Ovary (tissue), 10 donors: ENCODE measurements at places on chromosomes 7 and 10.

- no peak for DNase-seq
These were observed 15.1 kb upstream of the ATE1 start for GRCh38 chr10:121942749-121943416.

GRCh38 chr7:132123773-132124172, 452.5 kb downstream of the PLXNA4 start:
- no peak for DNase-seq

DNA sequence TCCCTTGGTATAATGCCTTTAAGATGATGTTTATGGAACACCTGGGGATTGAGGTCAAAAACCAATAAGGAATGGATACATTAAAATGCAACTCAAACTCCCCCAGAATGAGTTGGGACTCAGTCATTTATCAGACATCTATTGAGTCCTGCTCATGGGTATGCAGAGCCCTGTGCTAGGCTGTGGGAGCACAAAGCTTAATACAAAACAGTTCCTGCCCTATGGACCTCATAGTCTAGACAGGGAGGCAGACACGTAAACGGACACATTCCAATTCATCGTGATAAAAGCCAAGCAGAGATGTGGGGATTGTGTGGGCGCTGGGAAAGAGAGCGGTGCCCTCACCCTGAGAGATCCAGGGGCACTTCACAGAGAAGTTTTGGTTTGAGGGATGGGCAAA, 181.7 kb downstream of the PTEN start:
- no peak for DNase-seq

DNA sequence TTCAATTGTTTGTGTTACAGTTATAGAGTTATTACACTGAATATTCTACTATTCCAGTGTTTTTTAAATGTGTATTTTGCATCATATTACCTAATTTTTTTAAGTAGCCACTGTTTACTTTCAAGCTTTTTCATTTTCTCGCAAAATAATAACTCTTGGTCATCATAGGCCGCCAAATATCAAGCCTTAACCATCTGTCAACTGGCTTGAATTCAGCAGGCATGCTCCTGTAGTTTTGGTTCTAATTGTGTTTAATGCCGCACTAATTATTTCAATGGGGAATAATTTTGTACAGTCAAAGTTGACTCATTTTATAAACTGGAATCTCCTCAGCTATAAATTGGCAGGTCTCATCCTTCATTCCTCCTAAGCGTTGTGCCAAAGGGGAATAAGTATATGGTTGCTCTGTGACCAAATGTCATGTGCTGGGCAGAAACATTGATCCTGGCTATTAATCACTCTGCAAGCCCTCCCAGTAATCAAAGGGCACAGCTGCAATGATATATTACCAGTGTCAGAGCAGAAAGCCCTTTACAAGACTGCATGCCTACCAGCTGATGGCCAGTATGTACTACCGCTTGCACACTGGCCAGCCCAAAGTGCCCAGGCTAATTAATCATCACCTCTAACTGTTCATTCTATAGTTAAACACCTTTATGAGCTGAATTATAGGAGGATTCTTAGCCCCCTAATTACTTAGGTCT, 74.8 kb downstream of the SKAP2 start:
- DNase-seq: no peak

DNA sequence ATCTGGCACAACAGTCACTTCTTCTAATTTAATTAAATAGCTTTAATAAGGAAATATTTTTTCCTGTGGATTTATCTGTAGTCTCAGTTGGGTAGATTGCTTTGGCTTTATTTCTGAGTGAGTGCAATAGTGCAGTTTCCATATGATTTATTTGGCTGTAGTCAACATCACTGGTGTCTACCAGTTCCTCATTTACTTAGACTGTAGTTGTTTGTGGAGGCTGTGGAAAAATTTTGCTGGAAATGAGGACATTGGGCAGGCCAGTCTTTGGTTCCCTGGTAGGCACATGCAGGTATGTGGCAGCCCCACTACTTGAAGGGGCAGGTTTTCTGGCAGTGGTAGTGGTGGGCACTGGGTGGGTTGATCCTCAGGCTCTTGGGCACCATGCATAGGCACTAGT, 15.5 kb downstream of the TAS2R40 start:
- DNase-seq: no peak

DNA sequence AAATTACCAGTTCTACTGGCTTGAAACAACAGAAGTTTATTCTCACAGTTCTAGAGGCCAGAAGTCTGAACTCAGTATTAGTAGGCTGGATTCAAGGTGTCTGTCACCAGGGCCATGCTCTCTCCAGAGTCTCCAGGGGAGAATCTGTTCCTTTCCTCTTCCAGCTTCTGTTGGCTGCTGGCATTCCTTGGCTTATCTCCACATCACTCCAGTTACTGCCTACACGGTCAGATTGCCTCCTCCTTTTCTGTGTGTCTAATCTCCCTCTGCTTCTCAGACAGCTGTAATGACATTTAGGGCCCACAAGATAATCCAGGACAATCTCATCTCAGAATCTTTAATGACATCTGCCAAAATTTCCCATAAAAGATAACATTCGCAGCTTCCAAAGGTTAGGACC, 36.6 kb downstream of the MAPK8 start:
- DNase-seq: no peak

DNA sequence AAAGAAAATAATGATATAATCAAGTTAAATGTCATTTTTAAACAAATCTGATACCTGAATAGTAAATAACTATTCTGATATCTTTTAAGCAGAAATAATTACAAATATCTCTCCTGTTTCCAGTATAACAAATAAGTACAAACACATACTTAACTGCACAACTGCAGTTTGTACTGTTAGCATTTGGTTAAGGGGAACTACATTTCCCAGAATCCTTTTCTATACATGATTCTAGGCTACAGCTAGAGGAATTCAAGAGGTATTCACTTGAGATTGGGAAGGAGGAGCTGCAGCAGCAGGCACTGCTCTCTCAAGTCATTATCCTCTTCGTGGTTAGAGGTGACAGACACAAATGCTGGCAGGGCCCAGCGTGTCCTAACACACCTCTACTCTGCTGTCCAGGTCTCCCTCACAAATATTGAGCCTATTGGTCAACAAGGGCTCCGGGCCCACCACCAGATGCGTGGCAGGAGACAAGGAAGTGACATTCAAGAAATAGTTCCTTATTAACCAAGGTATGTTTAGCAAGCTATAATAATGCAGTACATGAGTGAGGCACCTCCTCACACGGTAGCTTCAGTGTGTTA, 255.1 kb upstream of the MKLN1 start:
- DNase-seq: no peak

DNA sequence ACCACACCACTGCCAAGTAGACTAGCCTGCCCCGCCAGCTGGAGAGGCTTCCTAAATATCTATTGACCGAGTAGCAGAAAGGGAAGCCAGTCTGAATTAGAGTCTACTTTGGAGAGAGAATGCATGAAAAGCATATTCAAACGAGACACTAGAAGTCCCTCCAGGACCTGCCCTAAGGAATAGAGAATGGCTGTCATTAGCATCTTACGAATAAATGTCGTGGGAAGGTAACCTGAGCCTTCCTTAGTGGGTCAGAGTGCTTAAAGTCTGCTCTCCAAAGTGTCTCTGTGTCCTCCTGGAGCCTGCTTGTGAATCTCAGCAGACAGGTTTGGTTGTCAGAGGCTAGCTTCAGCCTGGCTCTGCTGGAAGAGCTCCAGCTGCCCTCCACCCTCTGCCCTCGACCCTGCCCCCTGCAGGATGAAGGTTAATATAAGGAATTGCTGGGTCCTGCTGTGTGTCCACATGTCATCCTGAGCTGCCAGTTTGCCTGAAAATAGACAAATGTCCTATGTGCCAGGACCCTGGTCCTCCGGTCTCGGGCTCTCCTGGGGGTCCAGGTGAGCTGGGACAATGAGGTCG, 33.4 kb downstream of the FAM241B start:
- no peak for DNase-seq

- DNase-seq: no peak
These were observed 84.0 kb upstream of the MYO3A start for GRCh38 chr10:25849988-25850387.

DNA sequence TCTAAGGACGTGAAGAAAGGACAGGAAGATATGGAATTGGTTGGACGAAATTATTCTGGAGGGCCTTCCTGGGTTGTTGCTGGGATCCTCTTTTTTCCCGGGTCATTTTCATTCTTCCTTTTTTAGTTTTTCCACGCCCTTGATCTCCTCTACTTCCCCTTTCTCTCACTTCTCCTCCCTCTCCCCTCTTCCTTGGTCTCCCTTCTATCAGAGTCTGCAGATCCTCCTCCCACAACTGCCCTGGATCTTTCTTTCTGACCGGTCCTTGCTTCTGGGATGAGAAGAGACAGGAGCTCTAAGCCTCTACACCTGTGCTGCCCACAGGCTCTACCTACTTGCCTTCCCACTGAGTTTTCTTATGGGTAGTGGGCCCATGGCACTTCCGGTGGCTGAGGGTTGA, 103.7 kb upstream of the RELN start:
- DNase-seq: no peak

DNA sequence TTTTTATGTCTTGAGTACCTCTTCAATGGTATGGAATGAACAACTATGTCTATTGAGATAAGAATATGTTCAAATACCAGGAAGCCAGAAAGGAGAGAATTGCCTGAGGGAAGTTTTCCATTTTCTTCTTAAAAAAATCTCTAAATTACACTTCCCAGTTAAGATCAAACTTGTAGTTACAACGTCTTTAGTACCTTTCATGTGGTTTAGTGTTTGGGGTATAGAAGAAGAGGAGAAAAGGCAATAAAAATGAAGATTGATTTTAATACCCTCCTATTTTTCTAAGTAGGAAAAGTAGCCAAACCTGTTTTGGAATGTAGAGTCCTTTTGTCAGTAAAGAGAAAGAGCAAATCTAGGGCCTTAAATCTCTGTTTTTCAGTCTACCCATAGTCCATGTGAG, 470.0 kb upstream of the SEMA3A start:
- DNase-seq: no peak

DNA sequence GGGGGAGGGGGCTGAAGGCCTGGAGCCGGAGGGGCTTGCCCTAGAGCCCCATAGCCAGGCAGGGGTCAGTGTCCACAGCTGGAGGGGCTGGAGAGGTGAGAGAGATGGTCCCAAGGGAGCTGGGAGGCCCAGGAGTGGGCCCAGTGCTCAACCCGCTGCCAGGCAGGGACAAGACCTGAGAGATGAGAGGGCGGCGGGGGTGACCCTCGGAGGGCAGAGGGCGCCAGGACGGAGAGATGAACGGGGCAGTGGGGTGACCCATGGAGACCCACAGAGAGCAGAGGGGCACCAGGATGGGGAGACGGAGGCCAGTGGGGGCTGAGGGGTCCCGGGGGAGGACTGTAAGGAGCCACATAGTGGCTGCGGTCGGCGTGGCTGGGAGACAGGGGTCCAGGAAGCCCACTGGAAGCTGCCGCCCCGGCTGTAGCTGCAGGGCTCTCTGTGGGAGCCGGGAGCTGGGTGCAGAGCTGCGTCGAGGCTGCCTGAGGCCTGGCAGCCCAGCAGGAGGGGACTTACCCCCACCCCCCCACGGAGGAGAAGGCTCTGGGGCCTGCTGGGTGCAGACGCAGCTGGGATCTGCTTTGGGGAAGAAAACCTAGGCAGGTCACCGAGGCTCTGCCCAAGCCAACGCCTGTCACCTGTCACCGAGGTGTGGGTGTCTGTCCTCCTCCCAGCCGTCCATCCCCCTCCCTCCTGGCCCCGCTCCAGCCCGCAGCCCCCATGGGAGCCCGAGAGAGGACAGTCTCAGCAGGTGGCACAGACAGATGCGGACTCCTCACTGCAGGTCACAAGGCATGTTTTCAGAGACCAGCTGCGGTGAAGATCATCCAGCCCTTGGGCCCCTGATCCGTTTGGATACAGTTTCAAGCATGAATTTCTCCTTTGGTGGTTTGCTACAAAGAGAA, 25.1 kb downstream of the PWWP2B start:
- DNase-seq: no peak

DNA sequence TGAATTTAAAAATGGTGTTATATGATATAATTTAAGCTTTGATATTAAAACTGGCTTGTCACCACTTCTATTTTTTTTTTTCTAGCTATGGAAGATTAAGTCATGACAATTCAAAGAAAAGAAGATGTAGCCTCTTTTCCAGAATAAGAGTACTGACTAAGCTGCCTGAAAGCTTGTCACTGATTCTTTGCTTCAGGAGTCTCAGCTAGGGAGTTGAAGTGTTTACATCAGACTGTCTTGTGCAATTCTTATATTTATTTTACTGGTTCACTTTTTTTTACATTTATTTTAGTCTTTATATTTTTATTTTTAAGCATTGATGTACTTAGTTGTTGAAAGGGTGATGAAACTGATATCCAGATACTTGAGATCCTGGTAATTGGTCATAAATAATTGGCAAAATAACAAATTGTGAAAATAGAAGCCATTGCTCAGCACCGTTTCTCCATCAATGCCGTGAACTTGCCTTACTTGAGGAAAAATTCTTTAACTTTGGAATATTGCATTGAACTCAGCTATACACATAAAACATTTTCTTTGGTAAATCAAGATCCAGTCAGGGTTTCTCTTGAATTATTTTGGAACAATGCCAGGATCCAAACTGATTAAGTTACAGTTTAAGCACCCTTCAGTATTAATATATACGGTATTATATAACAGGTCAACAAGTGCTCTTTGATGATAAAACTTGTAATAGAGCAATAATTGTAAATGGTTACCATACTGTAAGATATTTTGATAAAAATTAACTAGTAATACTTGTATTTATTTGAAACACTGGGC, 156.4 kb downstream of the PHTF2 start:
- no peak for DNase-seq

GRCh38 chr10:78761311-78761781, 307.4 kb upstream of the ZMIZ1 start:
- no peak for DNase-seq

- no peak for DNase-seq
These were observed 37.1 kb downstream of the STEAP4 start for GRCh38 chr7:88269586-88269985.

- DNase-seq: no peak
These were observed 1051.1 kb upstream of the AUTS2 start for GRCh38 chr7:68547181-68547580.

DNA sequence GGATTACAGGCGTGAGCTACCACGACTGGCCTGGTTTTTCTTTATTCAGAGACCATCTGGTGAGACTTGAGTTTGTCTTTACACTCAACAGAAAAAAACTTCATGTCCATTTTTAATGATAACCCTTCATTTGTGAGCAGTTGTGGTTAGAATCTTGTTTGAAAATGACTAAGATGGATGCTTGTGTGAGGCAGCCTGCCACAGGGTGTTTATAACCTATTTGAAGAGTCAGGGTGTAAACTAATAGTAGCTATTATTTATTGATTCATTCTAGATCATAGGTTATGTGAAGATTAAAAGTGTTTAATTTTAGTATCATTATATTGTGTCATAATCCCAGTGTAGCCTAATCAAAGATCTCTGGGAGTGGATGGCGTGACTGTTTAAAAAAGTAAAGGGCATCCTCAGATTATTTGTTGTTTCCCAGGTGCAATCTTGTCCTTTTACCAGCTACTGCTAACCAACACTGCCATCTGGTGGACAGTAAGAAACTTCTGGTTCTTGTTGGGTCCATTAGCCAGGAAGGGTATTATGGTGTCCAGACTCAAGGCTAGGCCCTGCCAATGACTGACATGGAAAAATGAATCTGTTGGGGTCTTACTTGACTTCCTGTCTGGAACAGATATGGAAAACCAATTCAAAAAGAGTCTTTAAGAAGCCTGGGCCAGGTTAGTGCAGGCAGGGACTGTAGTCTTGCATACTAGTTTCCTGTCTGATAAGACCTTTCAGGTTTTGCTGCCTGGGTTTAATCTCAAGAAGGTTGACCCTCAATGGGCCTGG, 24.9 kb downstream of the NRBF2 start:
- peak; percentile 47 for DNase-seq

- DNase-seq: no peak
These were observed 198.9 kb upstream of the AUTS2 start for GRCh38 chr7:69399401-69399800.

- no peak for DNase-seq
These were observed 49.1 kb upstream of the ELN start for GRCh38 chr7:73978661-73979563.
